ENCODE measurements at places on chromosomes 16 and 17.

- DNase-seq: no peak
Measured at GRCh38 chr17:6352801-6353560, 81.9 kb downstream of the AIPL1 start.

GRCh38 chr16:88385112-88385594, 2.4 kb downstream of the ZNF469 start:
- DNase-seq: no peak

- no peak for DNase-seq
Measured at GRCh38 chr16:57152096-57153093, 33.4 kb downstream of the PSME3IP1 start.

DNA sequence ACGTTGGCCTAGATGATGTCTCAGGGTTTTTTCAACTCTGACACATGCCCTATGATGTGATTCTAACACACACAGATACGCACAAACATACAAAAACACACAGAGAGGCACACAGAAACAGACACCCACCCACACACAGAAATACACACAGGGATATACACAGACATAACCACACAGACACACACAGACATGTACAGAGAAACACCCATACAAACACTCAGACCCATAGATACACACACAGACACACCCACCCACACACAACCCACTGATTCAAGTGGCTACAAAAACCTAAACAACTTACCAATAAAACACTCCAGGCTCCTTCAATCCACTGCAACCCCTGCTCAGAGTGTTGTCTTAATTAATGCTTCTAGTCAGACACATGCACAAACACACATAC, 244.6 kb upstream of the CCL2 start:
- no peak for DNase-seq

- no peak for DNase-seq
Measured at GRCh38 chr16:83068686-83069085, 441.9 kb downstream of the CDH13 start.

GRCh38 chr17:6501359-6501758, 55.0 kb downstream of the PITPNM3 start:
- no peak for DNase-seq

DNA sequence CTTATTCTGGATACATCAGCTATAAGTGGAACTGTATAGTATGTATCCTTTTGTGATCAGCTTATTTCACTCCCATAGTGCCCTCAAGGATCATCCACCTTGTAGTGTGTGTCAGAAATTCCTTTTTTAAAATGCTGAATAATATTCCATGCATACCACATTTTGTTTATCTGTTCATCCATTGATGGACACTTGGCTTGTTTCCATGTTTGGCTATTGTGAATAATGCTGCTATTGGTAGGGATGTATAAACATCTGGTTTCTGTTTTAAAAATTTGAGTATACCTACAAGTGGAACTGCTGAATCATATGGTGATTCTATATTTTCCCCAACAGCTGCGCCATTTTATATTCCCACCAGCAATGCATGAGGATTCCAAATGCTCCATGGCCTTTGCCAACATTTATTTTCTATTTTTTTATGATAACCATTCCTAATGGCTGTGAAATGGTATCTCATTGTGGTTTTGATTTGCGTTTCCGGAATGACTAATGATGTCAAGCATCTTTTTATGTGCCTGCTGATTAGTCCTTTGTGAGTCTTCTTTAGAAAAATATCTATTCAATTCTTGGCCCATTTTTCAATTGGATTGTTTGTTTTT, 11.6 kb downstream of the RCVRN start:
- no peak for DNase-seq

DNA sequence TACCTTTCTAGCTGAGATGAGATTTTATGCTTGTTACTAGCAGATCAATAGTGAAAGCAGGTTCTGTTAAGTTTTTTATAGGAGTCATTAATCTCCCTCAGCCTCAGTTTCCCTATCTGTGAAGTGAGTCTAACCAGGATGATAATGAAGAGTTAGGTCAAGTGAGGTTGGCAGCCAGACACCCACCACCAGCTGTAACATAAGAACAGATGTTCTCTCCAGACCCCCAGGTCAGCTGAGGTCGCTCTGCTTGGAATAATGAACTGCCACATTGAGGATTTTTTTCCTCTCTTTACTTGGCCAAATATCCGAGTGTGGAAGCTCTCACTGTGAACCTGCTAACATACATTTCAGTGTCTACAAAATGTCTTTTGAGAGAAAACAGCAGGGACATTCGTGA, 389.6 kb downstream of the WWOX start:
- no peak for DNase-seq

DNA sequence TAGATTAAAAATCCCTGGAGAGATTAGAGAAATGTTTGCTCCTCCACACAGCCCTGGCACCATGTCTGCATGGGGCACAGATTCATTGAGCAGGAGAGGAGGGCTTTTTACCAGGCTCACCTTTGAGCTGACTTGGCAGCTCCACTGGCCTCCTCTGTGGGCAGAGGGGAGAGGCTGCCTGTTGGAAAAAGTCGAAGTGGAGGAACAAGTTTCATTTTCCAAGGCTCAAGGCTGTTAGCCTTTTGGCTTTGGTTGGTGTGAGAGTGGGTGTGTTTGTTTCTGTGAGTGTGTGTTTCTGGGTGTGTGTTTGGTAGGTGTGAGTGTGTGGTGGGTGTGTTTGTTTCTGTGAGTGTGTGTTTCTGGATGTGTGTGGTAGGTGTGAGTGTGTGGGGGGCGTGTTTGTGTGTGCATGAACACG, 5.6 kb downstream of the TMEM238L start:
- no peak for DNase-seq

- no peak for DNase-seq
Measured at GRCh38 chr17:13088666-13089065, 70.8 kb upstream of the ELAC2 start.

DNA sequence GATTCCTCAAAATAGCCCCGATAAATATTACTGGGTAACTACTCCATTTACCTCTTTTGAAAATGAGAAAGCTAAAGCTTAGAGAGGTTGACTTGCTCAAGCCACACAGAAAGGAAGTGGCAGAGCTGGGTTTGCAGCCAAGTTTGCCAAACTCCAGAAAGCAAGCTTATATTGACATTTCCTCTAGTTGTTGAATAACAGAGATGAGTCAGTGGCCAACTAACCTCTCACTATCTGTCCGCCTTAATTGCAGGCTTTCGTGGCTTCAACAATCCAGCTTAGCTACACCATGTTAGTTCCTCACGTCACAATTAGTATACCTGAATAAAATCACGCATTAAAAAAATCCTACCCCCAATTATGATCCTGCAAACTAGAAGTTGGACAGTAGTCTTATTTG, 151.7 kb downstream of the CNTNAP4 start:
- no peak for DNase-seq

DNA sequence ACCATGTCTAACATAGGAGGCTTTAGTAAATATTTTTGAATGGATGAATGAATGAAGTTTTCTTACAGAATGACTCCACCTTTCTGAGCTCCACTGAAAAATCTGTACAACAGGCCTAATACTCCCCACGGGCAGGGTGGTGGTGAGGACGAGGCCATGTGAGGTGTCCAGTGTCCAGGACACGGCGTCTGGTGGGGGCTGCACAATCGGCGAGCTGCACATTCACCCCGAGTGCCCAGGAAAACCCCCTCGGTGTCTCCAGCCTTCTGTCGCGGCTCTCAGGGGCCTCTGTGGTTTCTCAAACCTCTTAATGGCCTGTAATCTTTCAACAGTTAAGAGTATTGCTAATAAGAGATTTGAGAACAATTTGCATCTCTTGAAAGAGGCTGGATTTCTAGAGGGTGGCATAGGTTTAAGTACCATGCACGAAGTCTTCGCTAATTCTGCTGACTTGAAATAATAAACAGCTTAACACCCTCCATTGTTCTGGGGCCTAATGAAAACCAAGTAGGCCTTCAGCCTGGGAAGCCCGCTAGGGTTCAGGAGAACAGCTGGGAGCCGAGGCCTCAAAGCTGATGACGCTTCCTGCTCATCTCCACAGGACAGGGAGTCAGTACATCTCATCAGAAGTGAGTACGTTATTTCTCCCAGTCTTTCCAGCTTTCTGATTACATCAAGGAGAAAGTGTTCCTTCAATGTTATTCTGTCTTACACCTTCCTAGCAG, 304.6 kb upstream of the FOXF1 start:
- DNase-seq: no peak
